ENCODE measurements at places on chromosomes 5 and 9.

DNA sequence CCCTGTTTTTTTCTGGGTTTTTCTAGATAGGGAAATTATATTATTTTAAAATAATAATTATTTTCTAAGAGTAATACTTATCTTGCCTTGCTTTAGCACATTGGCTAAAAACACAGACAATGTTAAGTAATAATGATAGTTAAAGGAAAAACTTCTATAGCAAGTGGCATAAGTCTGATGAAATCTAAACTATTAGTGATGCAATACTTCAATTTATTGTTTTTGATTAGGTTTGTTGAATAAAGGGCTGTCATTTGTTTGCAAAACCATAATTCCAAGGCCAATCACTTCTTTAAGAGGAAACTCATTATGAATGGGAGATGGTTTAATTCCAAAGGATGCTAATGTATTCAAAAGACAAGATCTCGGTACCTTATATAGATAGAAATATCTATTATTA, 293.8 kb upstream of the FBXL7 start:
- DNase-seq: no peak

DNA sequence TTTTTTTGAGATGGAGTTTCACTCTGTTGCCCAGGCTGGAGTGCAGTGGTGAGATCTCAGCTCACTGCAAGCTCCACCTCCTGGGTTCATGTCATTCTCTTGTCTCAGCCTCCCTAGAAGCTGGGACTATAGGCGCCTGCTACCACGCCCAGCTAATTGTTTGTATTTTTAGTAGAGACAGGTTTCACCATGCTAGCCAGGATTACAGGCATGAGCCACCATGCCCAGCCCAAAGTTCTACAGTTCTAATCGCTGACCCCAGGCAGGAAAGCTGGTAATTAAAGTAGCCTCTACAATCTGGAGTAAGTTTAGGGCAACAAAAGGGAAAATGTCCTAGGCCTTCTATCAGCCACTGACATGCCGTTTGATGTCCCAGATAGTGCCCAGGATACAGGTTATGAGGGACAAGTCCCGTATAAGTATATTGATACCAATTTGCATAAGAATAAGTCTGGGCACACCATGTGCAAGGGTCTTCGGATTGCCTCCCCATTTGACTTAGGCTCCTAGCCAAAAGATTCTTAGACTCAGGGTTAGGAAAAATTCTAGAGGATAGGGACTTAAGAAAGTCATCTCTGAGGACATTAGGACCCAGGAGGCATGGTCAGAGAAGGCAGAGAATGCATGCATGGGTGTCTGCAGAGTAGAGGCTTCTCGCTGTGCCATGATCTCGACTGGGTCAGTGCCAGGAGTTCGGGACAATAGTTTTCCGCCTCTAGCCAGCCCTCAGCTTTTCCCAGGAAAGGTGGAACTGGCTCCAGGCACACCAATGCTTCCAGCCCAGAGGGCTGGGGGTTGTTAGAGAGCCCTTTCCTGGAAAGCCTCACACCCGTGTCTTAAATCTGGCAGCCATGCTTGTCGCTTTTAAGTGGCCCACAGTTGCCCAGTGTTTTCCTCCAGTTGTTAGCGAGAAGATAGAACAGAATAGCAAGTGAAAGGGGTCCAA, 1111.1 kb downstream of the TAF11L14 start:
- DNase-seq: peak; percentile 27

DNA sequence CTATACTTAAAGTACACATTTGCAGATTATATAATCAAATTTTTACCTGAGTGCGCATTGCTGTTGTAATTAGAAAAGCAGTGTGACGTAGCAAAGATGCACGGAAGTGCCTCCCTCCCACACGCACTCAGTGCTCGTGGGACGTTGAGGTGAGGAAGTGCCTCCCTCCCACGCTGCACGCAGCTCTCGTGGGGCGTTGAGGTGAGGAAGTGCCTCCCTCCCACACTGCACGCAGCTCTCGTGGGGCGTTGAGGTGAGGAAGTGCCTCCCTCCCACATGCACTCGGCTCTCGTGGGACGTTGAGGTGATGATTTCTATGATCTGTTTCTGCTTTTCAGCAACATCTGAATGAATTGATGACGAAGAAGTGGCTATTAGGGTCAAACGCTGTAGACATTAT, 21.0 kb downstream of the EXOC3 start:
- peak; percentile 81 for DNase-seq

GRCh38 chr5:57698802-57699201, 216.2 kb upstream of the ACTBL2 start:
- DNase-seq: no peak

DNA sequence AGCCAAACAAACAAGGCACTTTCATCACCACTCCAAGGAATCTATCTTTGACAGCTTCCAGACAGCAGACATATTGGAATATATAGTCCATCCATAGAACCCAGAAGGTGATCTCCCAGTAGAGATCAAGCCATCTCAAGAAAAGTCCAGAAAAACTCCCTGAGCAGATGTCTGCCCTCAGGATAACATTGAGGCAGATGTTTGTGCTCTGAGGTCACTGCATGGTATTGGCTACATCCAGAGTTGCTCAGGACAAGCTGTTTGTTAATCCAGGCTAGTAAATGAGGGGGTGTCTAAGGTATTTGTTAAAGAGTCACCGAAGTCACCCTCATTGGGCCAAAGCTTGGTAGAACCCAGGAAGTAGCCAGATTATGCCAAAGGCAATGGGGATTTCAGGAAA, 556.3 kb upstream of the KLF4 start:
- no peak for DNase-seq

- peak; percentile 39 for DNase-seq
Measured at GRCh38 chr9:89153232-89154017, 25.2 kb downstream of the SHC3 start.

DNA sequence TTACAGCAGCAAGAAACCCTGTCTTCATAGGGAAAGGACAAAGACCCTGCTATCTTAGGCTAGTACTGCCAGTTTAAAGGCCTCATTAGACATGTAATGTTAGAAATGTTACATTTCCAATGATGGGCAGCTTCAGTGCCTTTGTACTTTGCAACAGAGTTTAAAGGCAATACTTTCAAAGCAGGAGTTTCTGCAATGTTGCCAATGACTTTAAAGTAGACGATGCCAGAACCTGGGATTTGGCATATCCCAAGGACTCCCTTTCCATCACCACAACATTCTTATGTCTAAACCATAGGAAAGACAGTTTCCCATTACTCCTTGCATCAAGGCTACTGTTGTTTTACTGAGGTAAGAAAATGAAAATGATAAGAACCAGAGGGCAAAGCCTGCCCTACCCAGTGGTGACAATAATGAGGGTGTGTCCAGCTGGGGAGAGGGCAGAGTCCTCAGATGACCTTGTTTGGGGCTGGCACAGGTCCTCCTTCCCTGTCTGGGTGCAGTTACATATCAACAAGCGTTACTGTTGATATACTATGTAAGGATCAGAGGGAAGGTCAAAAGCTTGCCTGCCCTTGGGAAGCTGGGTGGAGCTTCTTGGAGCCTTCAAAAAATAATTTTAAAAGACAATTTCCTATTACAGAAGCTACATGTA, 27.5 kb upstream of the MLANA start:
- no peak for DNase-seq

Measured in stimulated activated CD4-positive, alpha-beta T cell treated with anti-CD3 and anti-CD28 coated beads, Interleukin-4, amount 100 ng/mL, for 24 hours (primary cell).